ENCODE measurements at places on chromosomes 3 and 15.
A peak's percentile ranks its signal among the peaks of the same experiment; 100 is the strongest.

DNA sequence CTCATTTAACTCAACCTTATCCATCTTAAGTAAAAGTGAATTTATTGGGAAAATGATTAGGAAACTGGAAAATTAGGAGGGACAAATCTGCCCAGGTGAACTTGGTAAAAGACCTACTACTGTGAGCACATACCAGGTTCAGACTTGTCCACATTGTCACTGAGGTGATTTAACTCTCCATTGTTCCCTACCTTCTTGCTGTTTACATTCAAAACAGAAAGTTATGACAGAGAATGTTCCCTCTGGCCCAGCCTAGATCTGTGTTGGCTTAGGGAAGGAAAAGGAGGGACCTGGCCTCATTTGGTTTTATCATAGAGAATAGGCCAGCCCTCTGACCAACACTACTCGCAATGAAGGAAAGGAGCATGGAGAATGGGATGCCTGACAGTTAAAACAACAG, 117.6 kb downstream of the SATB1 start:
- no peak for DNase-seq

- DNase-seq, result no peak
These were observed 55.1 kb downstream of the PDE8A start for GRCh38 chr15:85036716-85037115.

- DNase-seq, result no peak
These were observed 301.3 kb upstream of the NR2F2 start for GRCh38 chr15:96029172-96029571.

DNA sequence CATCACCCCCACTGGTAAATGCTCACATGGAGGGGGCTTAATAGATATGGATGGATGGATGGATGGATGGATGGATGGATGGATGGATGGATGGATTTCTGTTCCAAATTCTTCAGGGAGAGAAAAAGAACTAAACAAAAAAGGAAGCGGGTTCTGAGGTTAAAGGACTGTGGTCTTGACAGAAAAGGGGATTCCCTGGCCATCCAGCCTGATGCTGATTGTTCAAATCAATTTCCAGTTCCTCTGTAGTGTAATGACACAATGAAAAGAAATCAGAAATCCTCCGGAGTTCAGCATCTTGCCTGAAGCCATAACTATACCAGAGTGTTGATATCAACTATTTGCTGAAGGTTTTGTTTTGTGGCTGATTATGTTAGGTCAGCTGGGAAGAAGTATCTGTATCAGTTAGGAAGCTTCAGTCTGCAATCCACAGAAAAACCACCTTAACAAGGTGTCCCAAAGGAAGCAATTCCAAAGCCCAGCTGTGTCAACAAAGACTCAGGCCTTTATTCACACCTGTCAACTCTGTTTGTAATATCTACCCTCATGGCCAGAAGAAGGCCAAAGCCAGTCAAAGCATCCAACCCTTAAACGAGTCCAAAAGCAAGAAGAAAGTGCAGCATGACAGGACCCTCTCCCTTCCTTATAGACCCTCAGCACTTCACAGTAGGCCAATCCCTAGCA, 24.5 kb upstream of the RASA2 start:
- no peak for DNase-seq

DNA sequence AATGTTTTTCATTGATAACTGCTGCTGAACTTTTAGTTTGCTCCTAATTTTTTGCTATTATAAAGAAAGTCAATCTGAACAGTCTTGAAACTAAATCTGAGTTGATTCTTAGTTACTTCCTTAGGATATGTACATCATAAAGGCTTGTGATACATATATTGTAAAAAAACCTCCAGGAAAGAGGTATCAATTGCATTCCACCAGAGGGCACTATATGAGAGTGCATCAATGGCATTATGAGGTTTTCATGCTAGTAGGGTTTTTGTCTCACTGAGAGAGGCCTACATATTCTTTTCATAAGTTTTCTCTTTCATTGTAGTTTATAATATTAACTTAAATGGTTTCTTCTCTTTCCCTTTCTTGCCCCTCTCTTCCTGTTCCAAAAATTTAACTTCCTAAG, 46.9 kb downstream of the PIK3R4 start:
- DNase-seq, result peak; percentile 22

- no peak for DNase-seq
These were observed 45.9 kb downstream of the DAPK2 start for GRCh38 chr15:64000183-64000951.

DNA sequence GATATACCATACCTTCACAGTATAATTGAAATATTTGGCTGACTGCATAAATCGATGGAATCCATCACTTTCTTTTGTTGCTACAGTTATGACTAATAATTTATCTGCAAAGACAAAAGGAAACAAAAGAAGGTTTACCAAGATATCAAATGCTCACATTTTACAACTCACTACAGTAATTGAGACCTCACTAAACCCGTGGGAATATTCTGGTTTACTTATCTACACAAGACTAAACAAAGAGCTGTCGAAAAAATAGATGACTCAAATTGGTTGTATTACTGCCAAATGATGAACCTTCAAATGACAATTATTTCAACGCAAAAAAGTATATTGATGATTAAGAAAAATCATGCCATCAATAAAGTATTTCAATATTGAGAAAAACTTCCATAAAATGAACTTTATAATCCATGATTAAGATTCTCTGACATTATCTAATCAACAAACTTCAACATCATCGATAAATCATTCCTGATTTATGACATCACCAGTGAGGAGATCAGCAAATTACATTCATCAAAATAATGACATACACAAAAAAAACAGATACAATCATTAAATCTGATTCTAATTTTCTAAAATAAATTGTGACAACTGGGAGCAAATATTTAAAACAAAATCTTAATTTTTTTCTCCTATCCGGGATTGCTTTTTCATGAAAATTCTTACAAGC, 36.7 kb downstream of the PLOD2 start:
- DNase-seq, result no peak

- peak; percentile 34 for DNase-seq
These were observed 29.0 kb upstream of the FURIN start for GRCh38 chr15:90839187-90840071.

DNA sequence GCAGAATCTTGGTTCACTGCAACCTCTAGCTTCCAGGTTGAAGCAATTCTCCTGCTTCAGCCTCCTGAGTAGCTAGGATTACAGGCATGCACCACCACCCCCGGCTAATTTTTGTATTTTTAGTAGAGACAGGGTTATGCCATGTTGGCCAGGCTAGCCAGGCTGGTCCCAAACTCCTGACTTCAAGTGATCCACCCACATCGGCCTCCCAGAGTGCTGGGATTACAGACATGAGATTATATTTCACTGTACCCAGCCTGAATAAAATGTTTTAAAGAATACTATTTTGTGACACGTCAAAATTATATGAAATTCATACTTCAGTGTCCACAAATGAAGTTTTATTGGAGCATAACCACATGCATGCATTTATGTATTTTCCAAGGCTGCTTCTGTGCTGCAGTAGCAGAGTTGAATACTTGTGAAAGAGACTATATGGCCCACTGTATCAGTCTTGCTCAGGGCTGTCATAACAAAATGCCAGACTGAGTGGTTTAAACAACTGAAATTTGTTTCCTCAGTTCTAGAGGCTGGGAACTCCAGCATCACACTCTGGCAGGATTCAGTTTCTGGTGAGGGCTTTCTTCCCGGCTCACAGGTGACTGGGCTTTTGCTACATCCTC, 77.2 kb downstream of the PRTG start:
- no peak for DNase-seq

DNA sequence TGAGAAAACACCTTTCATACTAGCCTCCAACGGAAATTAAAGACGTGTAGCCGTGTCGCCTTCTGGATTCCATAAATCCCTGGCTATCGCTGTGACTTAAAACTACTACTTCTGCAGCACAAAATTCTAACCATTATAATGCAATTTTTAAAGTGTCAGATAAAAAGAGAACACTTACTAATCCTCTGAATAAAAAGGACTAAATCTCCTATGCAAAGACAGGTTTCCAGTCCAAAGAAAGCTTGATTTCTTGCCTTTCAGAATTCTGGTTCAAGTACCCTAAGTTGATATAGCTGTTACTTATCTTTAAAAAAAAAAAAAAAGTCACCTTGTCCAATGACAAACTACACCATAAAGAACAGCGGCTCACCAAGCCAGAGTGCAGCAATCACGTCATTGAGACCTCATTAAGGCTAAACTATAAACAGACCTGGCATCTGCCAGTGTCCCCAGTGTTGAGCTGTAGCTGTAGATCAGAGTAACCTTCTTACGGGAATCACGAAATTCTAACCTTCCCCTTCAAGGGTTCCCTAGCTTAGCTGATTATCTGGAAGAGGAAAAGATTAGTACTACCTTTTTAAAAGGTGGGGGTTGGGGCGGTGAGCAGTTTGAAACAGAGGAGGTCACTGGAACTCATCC, 2.2 kb downstream of the ABCC5 start:
- DNase-seq, result no peak

All from kidney tubule cell (primary cell).